ENCODE measurements at places on chromosomes 2 and 18.

- no peak for DNase-seq
Measured at GRCh38 chr2:235951493-235951892, 216.7 kb downstream of the GBX2 start.

DNA sequence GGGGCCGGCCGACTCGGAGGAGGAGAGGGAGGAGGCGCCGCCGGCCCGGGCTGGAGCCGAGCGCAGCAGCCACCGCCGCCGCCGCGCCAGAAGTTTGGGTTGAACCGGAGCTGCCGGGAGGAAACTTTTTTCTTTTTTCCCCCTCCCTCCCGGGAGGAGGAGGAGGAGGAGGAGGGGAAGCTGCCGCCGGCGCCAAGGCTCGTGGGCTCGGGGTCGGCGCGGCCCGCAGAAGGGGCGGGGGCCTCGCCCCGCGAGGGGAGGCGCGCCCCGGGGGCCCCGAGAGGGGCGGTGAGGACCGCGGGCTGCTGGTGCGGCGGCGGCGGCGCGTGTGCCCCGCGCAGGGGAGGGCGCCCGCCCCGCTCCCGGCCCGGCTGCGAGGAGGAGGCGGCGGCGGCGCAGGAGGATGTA, 316 bp downstream of the CRIM1 start:
- no peak for DNase-seq

- no peak for DNase-seq
Measured at GRCh38 chr2:190353537-190353899, 10.1 kb downstream of the INPP1 start.

DNA sequence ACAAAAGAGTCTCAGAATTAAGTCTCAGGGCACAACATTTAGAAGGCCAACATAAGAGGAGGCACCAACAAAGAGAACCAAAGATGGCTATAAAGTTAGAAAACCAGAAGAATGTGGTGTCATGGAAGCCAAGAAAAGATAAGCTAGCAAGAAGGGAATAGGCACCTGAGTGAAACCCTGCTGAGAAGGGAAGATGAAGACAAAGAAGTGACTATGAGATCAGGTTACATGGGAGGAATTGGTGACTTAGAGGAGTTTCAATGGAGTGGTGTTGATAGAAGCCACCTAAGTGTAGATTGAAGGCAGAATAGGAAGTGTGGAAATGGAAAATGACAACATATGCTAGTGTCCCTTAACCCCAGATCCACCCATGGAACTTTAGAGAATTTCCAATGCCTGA, 327.6 kb upstream of the KCNJ3 start:
- DNase-seq, result no peak

DNA sequence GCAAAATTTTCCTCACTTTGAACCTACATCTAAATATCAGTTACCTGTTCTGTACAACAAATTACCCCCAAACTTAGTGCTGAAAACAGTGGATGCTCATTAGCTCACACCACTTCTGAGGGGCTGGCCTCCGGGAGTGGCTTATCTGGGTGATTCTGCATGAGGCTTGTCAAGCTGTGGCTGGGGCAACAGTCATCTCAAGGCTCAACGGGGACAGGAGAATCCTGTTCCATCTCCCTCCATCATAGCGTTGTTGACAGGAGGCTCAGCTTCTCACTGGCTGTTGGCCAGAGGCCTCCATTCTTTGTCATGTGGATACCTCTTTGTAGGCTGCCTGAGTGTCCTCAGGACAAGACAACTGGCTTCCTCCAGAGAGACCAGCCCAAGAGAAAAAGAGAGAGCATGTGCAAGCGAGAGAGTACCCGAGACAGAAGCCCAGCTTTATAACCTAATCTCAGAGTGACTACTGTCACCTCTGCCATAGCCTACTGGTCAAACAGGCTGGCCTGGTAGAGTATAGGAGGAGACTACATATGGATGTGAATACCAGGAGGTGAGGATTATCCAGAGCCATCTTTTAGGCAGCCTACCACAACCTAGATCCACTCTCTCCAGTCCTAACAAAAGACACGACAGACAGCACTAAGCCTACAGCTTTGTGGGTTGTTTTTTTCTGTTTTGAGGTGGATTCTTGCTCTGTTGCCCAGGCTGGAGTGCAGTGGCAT, 79.1 kb downstream of the AOX1 start:
- no peak for DNase-seq

- no peak for DNase-seq
Measured at GRCh38 chr18:66621816-66622576, 18.1 kb upstream of the CDH19 start.

- DNase-seq, result no peak
Measured at GRCh38 chr2:138922973-138923563, 142.9 kb upstream of the NXPH2 start.

DNA sequence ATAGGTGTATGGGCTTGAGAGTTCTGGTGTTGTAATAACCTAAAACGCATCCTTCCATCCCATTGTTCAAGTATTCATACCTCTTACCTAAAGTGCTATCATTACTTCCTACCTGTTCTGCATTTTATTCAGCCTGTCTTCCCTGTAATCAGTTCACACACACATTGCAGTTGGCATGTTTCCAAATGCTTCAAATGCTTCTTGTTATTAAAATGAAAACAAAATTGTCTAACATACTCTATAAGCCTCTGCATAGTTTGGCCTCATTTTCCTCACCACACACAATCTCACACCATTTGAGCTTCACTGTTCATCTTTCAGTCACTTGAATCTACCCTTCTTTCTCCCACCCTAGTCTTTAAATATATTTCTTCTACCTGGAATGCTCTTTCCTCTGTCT, 1178.2 kb upstream of the NRXN1 start:
- no peak for DNase-seq

GRCh38 chr2:164009756-164010337, 274.0 kb upstream of the FIGN start:
- DNase-seq, result no peak

GRCh38 chr18:61435064-61435652, 101.9 kb downstream of the CDH20 start:
- no peak for DNase-seq

DNA sequence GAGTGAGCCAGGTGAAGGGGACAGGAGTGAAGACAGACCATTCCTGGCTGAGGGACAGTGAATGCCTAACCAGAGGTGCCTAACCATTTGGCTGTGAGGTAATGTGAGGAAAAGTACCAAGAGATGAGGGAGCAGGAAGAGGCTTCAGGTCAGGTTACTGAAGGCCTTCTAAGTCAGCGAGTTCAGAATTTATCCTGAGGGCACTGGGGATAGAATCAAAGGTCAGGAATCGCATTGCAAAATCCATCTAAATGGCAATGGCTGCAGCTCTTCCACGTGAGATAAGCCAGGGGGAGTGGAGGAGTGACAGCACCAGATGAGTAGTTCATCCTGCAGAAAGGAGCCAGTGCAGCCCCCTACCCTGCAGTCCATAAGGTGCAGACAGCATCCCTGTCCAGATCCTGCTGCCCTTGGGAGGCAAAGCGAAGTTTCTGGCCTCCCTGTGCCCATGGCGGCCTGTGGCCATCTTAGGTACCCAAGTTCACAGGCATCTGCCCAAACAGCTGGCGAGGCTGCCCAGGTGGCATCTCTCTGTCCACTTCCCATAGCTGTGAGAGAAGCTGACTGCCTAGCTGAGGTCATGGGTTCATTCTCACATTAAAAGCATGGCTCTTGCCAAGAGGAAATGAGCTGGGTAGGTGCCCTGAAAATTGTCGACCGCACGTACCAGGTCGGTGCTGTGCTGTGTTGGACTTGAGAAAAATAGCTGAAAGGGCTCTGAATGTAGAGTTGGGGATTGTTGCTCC, 49.5 kb downstream of the CYP27C1 start:
- DNase-seq, result no peak

DNA sequence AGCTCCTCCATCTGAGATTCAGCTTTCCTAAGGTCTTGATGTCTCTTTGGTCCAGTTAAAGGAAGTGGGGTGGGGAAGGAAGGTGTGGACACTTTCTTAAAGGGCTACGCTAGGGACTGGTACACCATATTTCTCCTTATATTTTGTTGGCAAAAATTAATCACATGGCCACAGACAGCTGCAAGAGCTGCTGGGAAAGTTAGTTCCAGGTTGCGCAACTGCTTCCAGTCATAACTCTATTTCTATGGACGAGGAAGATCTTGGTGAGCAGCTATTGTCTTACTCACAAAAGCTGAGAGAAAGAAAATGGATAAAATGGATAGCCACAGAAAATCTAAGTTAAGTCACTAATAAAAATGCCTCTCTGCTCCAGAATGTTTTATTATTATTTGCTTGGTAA, 60.7 kb upstream of the PPM1B start:
- peak; percentile 68 for DNase-seq

- DNase-seq, result no peak
Measured at GRCh38 chr2:79585701-79586433, 73.0 kb downstream of the CTNNA2 start.

GRCh38 chr2:240023792-240024191, 1.4 kb downstream of the NDUFA10 start:
- no peak for DNase-seq

GRCh38 chr2:238290091-238290509, 1.7 kb upstream of the PER2 start:
- DNase-seq, result no peak

DNA sequence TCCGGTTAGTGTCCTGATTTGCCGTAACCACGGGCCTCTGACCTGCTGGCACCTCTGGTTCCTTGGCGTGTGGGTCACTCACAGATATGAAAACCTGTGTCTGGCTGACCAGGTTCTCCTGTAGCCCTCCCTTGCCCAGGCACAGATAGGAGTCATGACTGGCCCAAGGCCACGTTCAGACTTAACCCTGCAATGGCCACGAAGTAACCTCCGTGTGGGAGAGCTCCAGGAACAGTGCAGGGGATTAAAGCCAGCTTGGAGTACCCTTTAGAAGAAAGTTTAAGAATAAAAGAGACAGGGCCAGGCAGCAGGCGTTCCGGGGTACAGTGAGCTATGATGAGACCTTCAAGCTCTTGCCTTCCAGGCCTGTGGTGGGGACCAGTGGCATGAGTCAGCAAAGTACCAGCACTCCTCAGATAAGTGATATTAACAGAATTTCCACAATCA, 25.5 kb downstream of the CENPO start:
- no peak for DNase-seq

GRCh38 chr2:71952572-71953188, 195.0 kb downstream of the CYP26B1 start:
- DNase-seq, result no peak

- DNase-seq, result no peak
Measured at GRCh38 chr2:162198239-162198638, 45.0 kb downstream of the FAP start.

DNA sequence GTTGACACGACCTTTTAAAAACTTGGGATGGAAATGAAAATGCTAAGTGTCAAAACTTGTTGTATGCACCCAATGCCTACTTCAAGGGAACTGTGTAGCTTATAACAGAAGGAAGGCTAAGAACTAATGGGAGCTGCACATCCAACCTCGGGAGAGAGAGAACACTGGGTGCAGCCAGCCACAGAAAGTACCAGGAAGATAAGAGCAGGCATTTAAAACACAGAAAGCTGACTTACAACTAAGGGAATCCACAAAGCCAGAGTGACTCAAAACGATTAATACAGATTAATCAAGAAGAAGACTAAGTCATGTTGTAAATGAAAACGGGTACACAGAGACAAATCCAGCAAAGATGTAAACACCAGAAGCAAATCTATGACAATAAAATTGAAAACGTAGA, 113.4 kb downstream of the HDAC4 start:
- DNase-seq, result no peak

- DNase-seq, result peak; percentile 54
Measured at GRCh38 chr2:181462033-181462432, 4.8 kb downstream of the ITGA4 start.

DNA sequence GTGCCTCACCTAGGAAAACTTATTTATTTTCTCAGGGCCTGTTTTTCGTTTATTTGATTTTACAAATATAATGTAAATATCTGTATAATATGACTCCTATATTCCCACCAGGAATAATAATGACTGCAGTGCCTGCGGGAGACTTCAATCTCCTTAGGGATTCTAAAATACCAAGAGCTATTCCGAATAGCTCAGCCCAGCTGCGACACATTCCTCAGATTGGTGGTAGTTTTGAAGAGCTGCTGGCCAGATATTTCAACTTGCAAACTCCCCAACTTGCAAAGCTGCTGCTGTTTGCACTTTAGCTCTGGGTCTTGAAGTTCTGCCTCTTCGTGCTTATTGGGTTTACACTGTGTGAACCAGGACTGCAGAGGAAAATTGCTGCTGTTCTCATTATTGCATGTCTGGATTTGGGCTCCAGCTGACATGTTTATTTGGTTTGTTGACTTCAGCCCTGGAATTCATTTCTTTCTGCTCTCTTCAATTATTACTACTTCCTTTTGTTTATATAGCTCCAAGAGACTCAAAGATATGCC, 480.2 kb upstream of the CHST9 start:
- no peak for DNase-seq

GRCh38 chr2:3406501-3406900, 27.0 kb downstream of the TRAPPC12 start:
- DNase-seq, result no peak

DNA sequence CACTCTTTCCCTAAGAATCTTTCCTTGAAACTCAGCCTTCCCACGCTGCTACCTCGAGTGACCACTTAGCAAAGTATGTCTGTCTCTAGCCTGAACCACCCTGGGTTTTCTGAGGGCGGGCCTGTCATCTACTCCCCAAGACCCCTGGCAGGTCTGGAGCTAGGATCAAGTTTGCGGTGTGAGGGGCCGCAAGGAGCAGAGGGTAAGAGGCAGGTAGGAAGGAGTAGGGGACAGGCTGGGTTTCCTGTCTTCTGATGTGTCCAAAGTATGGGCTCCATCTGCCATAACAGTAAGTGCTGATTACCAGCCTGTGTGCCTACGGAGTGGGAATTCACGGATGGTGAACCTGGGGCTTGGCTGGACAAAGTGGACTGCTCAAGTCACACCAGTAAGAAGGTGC, 25.4 kb downstream of the ZFP36L2 start:
- DNase-seq, result no peak

- no peak for DNase-seq
Measured at GRCh38 chr2:56231361-56231760, 47.6 kb downstream of the CCDC85A start.

DNA sequence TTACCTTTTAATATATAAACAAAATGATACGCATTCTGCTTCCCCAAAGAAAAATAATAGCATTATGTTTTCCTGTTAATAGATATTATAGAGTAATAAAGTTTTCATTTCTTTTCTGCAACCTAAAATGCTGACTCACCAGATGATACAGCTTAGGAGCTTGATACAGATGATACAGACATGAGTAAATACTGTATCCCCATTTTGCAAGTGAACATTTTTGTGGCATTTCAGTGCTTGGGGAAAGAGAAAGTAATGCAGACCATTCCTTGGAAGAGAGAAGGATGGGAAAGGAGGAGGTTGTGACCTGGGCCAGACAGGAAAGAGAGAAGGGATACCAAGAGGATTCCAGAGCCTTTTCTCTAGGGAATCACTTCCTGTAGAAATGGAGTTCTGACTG, 97.5 kb upstream of the FSHR start:
- no peak for DNase-seq

DNA sequence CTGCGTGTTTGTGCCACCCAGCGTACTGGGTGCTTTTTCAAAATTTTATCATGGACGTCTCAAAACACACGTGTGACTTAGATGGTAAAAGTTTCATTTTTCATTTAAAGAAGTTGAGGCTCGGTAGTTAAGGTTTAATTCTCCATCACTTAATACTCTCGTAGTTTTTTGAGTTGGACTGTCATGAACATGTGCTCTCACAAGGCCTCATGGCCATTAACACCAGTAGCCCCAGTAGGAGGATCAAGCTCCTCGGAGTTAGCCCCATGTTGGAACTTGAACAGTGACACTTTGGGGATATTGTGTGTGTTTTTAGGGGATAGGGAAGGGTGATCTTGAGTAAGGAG, 15.3 kb downstream of the NMUR1 start:
- no peak for DNase-seq

GRCh38 chr2:54194761-54195750, 61.0 kb downstream of the TSPYL6 start:
- DNase-seq, result no peak
